ENCODE measurements at places on chromosomes 7 and 10. TPM values are rescaled to one million over a fixed set of nuclear protein-coding genes. Genes with fewer than 3 reads are reported as not detected.

The GRID2IP gene
- not detected for polyA plus RNA-seq

The CYP26C1 gene
- 0.05 TPM for polyA plus RNA-seq

The PRRT4 gene
- not detected for polyA plus RNA-seq

The FEZF1 gene
- not detected for polyA plus RNA-seq

The COL13A1 gene
- 9.8 TPM for polyA plus RNA-seq

The CYP2E1 gene
- polyA plus RNA-seq = 1.3 TPM

The HABP2 gene
- polyA plus RNA-seq = not detected

The TPST1 gene
- polyA plus RNA-seq = 38.9 TPM

The DYNC1I1 gene
- polyA plus RNA-seq = 0.11 TPM

The TYSND1 gene
- 5.3 TPM for polyA plus RNA-seq

The CDNF gene
- 1.1 TPM for polyA plus RNA-seq
